ENCODE measurements at places on chromosomes 7 and 10. TPM values are rescaled to one million over a fixed set of nuclear protein-coding genes. Genes with fewer than 3 reads are reported as not detected.

DNA sequence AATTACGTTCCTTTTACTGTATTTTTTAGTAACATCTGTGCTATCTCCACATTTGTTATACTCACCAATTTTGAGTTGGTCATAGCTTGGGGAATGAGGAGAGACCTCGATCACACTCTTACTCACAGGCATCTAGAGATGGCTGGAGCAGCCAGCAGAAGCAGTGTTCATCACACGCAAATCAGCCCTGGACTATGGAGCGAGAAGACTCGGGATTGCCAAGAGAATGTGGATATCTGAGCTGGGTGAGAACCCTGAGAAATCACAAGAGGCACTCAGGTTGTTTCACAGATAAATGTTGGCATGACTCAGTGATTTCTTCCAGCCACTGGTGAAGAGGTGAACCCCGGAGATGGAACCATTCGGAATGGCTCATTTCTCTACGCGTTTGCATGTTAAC is 820.1 kb upstream of the IGFBP3 start:
- no peaks in the 10 kb centered on the region for H3K36me3 ChIP-seq
- no peaks in the 10 kb centered on the region for H3K4me1 ChIP-seq
- H3K27ac ChIP-seq = no peak overlapping the region
- no peak overlapping the region for H3K4me3 ChIP-seq

- H3K27ac ChIP-seq = no peak overlapping the region
- H3K36me3 ChIP-seq = no peaks in the 10 kb centered on the region
- DNase-seq = no peak
- H3K4me1 ChIP-seq = no peaks in the 10 kb centered on the region
These were observed 4.6 kb upstream of the RBAK start for GRCh38 chr7:5041047-5041446.

GRCh38 chr10:88023676-88024075 is 160.3 kb downstream of the PTEN start:
- H3K4me3 ChIP-seq = no peak overlapping the region
- no peaks in the 10 kb centered on the region for H3K27me3 ChIP-seq
- H3K27ac ChIP-seq = no peak overlapping the region
- H3K36me3 ChIP-seq = no peaks in the 10 kb centered on the region

DNA sequence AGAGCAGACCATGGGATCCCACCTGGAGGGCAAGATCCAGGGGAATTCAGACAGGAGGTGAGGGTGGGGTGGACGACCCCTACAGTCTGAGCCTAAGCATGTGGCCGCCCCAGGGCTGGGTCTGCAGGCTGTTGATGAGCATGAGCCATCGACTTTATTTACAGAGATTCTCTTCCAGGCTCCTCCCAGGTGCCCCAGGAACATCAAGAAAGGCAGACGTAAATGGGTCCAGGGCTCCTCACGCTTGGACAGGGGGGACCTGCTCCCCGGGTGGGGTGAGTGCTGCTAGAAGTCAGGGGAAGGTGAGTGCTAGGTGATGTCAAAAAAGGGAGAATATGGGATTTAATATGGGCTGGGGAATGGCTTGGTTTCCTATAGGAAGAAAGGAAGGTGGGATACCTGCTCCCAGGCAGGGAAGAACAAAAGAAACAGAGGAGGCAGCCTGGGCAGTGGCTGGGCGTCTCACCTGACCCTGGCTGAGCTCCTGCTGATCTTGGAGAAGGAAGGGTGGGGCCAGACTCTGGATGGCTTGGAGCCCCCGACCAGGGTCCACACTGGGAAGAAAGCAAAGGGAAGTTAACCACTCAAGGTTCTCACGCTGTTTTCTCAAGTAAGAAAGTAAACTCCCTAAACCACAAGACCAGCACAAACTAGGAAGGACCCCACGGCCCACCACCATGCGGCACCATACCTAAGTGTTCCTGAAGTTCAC is 162.1 kb upstream of the SHH start:
- H3K27ac ChIP-seq = no peak overlapping the region
- no peaks in the 10 kb centered on the region for H3K27me3 ChIP-seq
- H3K4me1 ChIP-seq = no peaks in the 10 kb centered on the region
- no peak overlapping the region for H3K4me3 ChIP-seq

Gene DPY19L1
- 7.5 TPM for total RNA-seq

Gene ATP6V0A4
- total RNA-seq = 0.09 TPM
